OCI-LY7 (cell line): ENCODE measurements at places on chromosomes 12 and 14. TPM values are rescaled to one million over a fixed set of nuclear protein-coding genes. Genes with fewer than 3 reads are reported as not detected.

DNA sequence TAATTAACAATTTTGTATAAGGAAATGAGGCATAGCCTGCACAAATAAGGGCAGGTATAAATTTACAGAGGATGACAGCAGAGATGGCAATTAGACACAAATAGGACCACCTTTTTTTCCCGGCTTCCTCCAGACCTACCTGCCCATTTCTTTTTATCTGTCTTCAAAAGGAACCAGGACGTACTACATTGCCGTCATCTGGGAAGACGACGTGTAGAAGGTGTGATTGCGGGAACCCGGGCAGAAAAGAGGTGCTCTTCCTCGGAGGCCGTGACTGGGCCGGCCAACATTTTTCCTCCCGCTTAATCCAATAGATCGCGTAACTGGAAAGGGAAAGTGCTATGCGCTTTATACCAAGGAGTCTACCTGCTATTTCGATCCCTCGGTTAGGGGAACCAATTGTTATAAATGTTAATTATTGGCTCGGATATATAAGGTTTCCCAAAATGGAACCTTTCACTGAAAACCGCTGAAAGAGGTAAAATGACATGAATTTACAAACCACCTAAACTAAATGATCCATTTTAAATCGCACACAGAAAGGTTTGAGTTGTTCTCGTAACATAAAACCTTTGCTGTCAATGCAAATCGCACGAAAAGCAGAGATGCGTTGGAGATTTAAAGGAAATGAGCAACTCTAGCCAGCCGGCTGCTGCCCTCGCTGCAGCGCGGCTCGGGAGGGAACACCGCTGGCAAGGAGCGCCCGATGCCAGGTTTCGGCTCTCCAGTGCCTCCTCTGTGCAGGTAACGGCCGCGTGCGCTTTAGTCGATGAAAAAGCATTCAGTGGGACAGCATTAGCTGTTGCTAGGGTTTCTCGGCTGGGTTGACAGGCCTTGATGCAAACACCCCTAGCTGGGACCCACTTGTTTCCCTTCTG is 2.8 kb upstream of the SIX1 start:
- no peak for DNase-seq

DNA sequence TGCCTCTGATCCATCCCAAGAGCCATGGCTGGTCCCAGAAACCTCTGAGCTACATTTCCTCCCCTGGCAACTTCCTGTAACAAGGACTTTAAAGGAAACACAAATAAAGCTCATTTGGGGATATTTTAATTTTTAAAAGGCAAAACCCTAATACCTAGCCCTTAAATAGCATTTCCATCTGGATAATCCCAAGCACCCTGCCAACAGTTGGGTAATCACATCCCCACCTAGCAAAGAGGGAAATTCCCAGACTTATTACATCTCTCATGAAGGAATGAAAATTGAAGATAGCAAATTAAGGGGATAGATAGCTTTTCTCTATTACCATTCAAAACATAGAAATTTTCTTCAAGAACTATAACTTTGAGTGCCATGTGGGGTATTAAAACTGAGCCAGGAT is 213.7 kb upstream of the BMP4 start:
- DNase-seq, result no peak

DNA sequence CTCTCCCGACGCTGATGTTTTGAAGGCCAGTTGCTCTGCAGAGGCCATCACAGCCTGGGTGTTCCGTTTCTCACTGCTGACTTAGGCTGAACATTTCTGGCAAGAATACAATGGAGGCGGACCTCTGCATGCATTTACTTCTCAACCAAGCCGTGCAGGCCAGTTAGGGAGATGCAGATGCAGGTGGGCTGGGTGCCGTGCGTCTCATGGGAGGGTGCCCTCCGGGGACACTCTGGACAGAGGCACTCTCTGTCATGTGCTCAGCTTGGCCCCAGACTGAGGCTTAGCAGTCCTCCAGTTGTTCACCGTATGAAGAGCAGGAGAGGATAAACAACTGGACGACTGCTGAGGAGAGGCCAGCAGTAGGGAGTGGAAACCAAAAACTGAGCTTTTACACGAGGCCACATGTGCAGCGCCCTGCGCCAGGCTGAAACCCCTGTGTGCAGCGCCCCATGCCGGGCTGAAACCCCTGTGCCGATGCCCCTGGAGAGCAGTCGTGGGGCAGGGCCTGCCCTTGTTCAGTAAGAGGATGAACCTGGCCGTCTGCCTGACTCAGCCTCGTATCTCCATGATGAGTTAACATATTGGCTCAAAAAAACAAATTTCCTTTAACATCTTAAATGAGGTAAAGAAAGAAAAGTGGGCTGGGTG is 32.3 kb downstream of the DDX51 start:
- no peak for DNase-seq

DNA sequence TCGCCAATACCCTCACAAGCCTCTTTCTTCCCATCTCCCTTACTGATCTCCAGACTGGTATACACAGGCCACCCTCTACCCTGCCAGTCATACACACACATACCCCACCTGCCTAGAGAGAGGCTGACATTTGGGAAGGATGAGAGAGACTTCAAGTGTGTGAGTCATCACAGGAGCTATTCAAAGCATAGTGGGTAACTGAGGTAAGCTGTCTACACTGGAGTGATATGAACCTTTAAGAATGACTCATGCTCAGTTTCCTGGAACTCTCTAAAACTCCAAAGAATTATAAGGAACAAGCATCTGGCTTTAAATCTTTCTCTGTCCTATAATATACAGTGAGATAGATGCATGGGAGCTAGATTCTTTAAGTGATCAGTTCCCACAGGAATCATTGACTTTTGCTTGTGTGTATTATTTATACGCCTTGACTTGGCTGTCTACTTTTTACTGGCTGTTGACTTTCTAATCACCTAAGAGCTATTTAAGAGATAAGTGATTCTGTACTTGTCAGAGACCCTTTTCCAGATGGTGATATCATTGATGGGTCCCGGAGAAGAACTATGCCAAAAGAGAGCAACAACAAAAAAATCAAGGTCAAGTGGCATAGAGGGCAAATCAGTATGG is 5.8 kb downstream of the IGF1 start:
- no peak for DNase-seq

- peak; percentile 13 for DNase-seq
Observed at GRCh38 chr14:65074449-65075150, 27.7 kb downstream of the MAX start.

GRCh38 chr12:96416033-96416799 is 16.0 kb upstream of the CDK17 start:
- DNase-seq, result no peak

DNA sequence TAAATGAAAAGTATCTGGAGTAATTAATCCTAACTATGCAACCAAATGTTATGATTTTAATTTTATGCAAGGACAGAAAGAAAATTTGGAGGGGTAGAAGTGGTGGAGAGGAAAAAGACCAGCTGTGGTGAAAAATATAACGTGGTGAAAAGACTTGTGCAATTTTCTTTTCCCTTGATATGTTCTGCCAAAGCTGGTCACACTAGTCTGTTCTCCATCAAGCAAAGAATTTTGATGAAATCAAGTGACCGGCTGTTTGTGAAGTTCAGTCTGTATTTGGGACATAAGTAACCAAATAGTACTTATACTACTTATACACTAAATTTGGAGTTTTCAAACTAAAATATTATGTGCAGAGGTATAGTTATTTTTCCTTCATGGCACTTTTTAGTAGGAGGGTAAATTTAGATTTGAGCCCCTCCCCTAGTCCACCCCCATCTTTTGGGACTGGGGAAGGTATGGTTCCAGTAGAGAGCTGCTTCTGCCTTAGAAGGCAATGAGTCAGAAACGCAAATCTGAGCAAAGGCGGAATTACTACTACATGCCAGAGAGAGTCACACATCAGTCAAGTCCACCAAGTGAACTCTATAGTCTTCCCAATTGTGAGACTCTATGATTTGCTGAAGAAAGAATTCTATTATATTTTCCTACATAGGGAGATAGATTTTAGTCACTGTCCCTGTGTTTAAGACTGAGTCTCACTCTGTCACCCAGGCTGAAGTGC is 229.7 kb downstream of the SLC25A21 start:
- no peak for DNase-seq

DNA sequence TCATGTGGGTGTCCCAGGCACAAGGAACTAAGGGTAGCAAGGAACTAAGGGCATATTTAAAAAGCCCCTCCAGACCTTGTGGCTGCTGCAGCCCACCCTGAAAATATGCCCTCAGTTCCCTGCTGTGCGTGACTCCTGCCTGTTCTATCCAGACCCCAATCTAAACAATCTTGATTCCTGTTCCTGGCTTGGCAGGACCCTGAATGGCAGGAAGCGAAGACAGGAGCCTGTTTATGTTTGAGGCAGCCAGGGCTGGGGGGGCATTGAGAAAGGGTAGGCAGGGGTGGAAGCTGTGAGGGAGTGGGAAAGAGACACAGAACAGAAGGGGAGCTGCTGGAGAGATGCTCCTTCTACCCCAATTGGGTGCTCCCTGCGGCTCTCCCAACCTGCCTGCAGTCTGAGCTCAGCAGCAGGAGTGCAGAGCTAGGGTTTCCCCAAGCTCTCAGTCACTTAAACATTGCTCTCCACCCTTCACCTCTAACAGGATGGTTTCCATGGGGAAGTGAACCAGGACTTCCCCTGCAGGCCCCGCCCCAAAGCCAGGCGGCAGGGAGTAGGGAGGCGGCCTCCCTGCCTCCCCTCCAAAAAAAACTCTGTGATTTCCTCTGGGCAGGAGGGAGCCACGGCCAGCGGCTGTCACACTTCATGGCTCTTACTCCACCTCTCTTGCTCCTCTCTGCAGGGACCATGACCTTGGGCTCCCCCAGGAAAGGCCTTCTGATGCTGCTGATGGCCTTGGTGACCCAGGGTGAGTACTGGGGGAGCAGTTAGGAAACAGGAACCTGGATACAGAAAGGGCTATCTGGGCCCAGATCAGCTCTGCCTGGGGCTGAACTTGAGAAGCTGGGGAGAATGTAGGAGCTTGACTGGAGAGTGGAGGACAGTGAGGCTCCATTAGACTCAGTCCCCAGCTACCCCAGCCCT is 4.7 kb downstream of the ACVRL1 start:
- DNase-seq, result no peak

GRCh38 chr12:53179687-53180219 is 769 bp upstream of the ZNF740 start:
- DNase-seq, result no peak

GRCh38 chr12:130158754-130159059 is 3.6 kb upstream of the FZD10 start:
- no peak for DNase-seq

GRCh38 chr12:46370792-46371717 is 1.5 kb downstream of the SLC38A2 start:
- DNase-seq, result peak; percentile 91

DNA sequence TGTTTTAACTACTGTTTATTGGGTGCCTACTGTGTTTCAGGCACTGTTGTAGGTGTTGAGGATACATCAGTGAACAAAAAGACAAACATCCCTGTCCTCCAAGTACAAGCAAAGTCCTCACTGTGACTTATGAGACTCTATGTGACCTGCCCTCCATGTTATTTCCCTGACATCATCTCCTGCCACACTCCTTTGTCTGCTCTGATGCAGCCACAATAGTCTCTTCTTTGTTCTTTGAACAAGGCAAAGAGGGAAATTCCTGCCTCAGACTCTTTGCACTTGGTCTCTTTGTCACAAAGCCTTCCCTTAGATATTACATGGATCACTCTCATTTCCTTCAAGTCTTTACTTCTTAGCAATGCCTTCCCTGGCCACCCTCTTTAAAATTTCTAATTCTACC is 240.1 kb upstream of the SRRM4 start:
- DNase-seq, result no peak

DNA sequence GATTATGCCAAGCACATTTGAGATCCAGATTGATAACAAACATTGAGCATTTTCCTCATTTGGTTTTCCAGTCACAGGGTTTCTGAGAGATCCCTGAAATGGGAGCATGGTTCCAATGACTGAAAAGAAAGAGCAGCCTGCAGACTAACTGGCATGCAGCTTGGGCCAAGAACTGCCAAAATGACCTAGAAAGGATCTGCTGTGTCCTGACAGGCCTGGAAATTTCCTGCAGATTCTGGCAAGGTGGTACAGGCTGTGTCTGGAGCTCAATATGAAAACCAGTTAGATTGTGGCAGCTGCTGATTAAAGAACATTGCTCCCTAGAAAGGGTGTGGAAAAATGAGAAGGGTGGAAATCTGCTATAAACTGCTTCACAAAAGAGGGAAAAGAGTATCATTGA is 417.3 kb downstream of the IPO8 start:
- no peak for DNase-seq

DNA sequence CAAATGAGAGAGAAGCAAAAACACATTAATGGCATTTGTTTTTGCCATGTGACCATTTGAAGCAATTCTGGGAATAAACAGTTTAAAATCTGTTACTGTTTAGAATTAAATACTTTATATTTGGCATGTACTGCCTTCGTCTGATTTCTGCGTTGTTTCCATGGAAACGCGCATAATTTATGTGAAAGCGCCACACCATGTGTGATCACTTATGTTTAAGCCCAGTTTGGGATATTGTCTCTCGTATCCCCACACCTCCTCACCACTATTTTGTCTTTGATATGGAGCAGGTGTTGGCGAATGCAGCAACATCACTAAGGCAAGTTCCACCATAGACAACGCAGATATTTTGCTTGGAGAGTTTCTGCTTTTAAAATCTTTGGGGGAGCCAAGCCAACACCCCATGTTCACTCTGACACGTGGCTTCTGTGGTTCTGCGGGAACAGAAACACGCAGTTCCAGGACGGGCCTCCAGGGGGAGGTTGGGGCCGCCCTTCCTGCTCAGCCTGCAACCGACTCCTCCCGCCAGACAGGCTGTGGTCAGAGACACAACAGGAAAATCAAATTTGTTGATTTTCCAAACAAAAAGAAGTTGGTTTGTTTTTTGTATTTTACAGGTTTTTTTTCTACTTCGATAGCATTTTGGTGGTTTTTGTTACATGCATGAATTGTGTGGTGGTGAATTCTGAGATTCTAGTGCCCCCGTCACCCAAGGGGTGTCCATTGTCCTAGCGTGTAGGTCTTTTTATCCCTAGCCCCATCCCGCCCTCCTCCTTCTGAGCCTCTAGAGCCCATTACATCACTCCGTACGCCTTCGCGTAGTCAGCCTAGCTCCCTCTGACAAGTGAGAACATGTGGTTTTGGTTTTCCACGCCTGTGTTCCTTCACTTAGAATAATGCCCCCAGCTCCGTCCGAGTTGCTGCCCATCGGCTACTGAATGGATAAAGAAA is 101.9 kb upstream of the SFSWAP start:
- DNase-seq, result peak; percentile 50

GRCh38 chr12:54719691-54720090 is 71.5 kb upstream of the DCD start:
- DNase-seq, result peak; percentile 8

GRCh38 chr12:107379852-107380567 is 286.7 kb upstream of the CRY1 start:
- no peak for DNase-seq

- DNase-seq, result no peak
Observed at GRCh38 chr14:41957459-41957858, 350.8 kb downstream of the LRFN5 start.

DNA sequence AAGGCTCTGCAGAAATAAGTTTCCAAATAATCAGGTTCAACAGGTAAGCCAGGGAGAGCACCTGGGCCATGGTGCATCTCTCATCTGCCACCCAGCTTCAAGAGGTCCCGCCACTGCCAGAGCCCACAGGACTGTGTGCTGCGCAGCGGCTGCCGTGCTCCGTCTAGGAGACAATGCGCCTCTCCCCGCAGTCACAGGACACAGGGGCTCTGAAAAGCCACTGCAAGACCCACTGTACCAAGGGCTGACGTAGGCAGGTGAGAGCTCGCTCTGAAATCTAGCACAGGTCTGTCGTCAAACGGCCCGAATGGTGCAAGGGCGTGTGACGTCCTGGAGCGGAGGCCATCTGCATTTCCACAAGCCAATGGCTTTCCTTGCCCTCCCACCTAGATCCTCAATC is 201.1 kb downstream of the CALM1 start:
- DNase-seq, result no peak

The PMCH gene
- total RNA-seq, result not detected in 2 replicates

The KRT83 gene
- total RNA-seq, result not detected in 2 replicates

The SLC6A13 gene
- total RNA-seq, result not detected in 2 replicates

The TBC1D30 gene
- total RNA-seq, result 4.6 and 5.6 TPM in 2 replicates

The PRPH gene
- not detected in 2 replicates for total RNA-seq
